Epithelial cell of proximal tubule (primary cell): ENCODE measurements at places on chromosomes 12 and 14. TPM values are rescaled to one million over a fixed set of nuclear protein-coding genes. Genes with fewer than 3 reads are reported as not detected.

The KCNC2 gene
- total RNA-seq: not detected in 2 replicates

The KLHDC1 gene
- total RNA-seq: 0.17 and 0.22 TPM in 2 replicates

DNA sequence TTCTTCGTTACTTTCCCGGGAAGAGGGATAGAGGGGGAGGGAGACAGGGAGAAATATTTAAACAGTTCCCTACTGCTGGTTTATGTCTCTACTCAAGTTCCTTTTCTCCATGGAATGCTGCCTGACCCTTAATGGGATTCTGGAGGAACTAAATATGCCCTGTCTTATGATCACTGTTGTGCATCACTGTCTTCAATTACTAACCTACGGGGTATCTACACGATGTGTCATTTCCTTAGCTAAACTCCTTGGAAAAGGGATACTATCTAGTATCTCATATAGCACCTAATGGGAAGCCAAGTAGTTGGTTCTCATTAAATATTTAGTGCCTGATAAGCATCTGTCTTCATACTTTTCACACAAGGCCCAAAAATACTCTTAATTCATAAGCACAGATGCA, 37.5 kb upstream of the FBLN5 start:
- peak; percentile 76 for DNase-seq

DNA sequence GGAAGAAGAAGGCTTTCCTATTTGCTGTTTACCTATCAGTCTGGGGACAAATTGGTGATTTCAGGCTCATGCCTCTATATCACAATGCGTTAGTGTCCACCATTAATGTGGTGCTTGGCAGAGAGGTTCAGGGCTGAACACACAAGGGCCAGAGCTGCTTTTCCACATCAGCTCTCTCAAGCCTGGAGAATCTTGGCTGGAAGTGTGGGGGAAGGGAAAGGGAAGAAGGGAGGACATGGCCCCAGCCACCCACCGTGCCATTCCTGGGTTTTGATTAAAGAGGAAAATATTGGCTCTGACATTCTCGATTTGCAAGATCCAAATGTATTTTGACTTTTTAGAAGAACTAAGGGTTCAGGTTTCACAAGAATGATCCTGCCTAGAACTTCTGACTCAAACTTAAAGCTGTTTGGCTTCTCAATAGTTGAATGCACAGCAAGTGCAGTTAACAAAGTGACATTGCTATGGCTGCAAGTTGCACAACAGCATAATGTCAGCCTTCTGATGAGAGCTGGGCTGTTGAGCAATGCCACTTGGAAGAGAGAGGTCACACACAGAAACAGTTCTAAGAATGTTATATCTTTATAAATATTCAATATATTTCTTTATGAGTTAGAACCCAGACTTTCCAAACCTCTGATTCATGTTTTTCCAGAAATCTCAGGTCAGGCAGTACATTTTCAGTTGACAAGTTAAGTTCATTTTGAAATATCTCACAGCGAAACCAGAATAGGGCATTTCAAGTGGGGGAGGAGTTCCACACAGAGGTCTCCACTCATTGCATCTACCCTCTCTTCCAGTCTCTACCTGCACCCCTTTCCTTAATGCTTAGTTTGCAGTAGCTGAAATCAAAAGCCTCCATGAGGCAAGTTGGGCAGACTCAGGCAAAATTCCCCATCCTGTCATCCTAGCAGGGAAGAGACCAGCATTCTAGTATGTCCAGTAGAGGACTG, 25.3 kb downstream of the IGF1 start:
- peak; percentile 56 for DNase-seq

DNA sequence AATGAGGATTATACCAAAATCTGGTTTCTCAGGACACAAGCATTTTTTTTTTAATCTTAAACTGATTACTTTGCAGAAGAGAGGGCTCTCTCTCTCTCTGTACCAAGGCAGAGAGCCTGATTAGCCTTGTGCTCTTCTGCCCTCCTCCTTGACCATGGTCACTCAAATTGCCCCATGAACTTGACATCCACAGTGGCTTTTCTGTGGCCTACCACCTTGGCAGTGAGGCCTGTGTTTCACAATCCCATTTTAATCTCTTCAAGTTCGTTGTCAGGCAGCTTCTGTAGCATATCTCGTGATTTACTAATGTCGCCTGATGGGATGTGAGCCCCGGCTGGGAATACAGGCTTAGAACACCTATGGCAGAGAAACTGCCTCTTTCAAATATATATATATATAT, 30.7 kb upstream of the PWP1 start:
- no peak for DNase-seq

DNA sequence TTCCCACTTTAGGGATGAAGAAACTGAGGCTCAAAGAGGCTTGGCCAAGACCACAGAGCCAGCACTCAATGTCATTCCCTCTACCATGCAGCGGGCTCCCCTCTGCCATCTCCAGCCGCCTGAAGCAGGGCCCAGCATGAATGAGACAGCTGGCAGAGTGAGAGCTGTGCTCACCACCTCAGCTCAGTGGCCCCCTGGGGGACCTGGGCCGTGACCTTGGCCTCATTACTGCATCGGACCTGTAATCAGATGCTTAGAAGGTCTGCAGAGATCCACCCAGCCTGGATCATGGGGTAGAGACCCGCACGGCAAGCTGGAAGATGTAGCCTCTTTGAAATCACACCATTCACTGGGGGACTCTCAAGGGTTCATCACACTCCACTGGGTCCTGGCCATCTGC, 22.7 kb upstream of the CORO1C start:
- DNase-seq: no peak

DNA sequence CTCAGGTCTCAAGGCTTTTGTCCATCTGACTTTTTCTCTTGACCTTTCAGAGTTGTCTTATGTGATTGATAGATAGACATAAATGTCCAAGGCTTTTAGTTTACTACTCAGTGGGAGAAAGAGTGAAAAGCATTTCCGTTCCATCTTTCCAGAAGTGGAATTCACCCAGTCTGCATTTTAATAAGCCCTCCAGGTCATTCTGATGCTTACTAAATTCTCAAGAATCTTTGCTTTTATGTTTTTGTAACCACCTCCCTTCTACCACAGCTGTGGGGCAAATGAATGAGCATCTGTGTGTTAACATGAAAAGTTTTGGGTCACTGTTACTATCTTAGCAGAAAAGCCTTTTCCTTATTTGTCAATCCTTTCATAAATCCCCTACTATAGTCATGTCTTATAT, 251.4 kb downstream of the LRIG3 start:
- DNase-seq: no peak

- DNase-seq: no peak
These were observed 58.8 kb downstream of the RTN1 start for GRCh38 chr14:59811815-59812214.

GRCh38 chr12:43098766-43099550, 453.0 kb downstream of the ADAMTS20 start:
- DNase-seq: no peak

DNA sequence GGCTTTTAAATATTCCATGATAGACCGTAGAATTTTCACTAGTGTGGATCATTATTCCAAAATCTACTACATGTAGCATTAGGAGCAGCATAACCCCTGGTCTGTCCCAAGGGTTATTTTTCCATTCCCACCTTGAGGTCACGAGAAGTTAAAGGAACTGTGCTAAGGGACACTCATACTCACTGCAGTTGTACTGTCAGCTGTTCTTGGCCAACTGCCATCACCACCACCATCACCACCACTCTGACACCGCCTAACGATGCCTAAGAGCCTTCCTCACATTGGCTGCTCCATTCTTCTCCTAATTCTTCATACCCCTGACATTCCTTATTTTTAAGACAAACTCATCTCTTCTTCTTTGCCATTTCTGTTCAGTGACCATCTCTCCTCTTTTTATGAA, 13.4 kb upstream of the PTGDR start:
- no peak for DNase-seq

- no peak for DNase-seq
These were observed 15.0 kb downstream of the CEP128 start for GRCh38 chr14:80926397-80927082.

DNA sequence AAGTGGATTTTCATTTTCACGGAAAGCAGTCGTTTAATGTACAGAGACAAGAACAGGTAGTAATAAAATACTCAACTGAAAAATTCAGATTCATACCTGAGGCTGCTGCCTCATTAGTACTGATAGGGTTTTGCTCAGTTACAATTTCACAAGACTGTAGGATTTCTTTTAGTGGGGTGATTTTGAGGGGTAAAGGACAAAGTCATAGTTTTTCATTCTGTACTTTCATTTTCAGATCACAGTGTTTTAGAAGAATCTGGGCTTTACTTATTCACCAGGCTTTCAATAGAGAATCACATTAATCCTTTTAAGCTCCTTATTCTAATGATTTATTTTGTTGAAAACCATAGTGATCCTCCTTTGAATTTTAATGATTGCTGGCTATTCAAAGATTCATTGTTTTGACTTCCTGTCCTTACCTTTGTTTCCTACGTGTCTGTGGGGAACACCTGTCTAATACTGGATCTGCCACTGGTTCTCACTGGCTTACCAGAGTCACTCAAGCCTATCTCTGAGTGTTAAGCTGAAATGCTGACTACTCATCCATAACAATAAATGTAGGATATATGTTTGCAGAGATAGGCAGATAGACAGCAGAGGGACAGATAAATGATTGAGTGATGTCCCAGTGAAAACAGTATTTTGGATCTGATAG, 243.8 kb upstream of the NPAS3 start:
- DNase-seq: no peak

The TC2N gene
- total RNA-seq: 3.0 and 5.1 TPM in 2 replicates

GRCh38 chr12:79547735-79548609, 142.8 kb downstream of the PAWR start:
- DNase-seq: peak; percentile 32

DNA sequence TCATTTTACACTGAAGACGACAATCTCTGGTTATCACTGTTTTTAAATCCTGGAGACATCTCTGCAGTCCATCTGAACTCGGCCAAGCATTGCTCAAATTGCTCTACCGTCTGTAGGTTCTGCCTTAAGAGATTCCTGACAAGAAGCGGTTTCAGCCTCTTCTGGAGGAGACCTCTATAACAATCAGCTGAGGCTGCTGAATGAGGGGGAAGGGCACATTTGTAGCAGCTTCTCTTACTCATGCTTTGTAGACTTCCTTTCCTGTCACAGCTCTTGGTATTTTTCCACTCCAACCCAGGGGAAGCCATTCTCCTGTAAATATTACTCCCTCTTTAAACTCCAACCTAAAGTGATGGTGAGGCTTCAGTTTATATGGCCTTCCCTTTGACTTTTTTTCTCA, 3.0 kb downstream of the ARG2 start:
- no peak for DNase-seq

DNA sequence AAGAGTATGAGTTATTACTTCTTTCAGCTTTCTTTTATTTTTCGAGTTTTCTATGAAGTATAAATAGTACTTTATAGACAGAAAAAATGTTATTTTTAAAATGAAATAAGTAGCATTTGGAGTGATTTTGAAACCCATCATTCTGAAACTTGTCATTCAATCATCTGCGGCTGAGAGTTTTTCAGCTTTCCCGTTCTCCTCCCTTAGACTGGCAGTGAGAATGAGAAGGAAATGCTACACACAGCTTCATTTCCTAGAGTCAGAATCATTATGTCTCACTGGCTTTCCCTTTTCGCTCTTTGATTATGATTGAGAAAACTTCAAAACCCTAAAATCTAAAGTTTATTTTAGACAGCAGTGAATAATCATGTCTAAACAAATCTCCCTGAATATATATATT, 33.7 kb upstream of the GNPNAT1 start:
- DNase-seq: no peak

GRCh38 chr12:106273491-106273890, 25.7 kb upstream of the CKAP4 start:
- DNase-seq: no peak

- no peak for DNase-seq
These were observed 72.3 kb downstream of the ANO2 start for GRCh38 chr12:5872745-5873144.

The CMTM5 gene
- total RNA-seq: not detected in 2 replicates

DNA sequence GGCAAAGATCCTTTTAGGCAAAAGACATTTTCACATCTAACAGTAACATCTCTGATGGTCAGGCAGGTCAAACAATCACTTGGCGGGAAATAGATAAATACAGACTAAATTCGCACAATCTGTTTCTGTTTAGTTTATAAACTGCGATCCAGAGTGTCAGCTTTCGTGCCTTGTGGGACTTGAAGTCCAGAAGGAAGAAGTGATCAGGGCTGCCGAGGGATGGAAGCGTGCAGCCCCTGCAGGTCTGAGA, 245 bp upstream of the BRMS1L start:
- DNase-seq: no peak

The MANSC1 gene
- 10.1 and 10.6 TPM in 2 replicates for total RNA-seq

The TMEM63C gene
- under 0.01 and 0.35 TPM in 2 replicates for total RNA-seq

The ITGA7 gene
- total RNA-seq: 3.8 and 7.7 TPM in 2 replicates

The DHRS4L2 gene
- 13.6 and 14.8 TPM in 2 replicates for total RNA-seq

The GLT8D2 gene
- total RNA-seq: 0.46 and 2.0 TPM in 2 replicates

GRCh38 chr14:52835122-52835903, 43.9 kb upstream of the GNPNAT1 start:
- no peak for DNase-seq

DNA sequence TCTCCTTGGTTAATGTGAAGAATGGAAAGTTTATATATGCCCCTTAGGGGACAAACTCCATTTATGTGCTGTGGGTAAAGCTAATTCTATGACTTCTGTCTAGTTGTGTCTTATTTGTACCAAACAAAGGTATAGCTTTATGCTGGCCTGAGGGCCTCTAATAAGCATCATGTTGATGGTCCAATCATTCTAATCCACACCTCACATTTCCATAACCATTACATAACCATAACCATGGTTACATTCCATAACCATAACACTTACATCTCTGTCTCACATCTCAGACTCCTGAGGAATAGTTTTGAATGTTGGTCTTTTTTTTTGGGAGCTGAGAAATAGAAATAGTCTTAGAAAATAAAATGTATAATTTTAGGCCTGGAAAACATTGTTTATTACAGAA, 1097.1 kb downstream of the FLRT2 start:
- DNase-seq: no peak

DNA sequence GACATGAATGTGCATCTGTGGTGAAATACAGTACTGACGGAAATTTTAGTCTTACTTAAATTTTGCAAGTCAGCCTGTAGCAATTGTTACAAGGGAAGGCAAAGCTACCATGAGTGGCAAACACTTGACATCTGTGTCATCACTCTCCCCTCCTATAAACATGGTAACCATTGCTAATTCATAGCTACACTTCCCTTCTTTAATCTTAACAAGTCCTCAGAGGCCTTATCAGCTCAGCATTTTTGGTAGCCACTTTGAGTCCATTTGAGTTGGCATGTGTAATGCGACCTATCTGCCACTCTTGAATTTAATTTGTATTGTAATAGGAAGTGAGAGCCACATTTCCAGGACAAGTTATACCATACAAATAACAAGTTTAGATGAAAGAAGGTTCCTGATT, 218.1 kb downstream of the RMST start:
- DNase-seq: no peak

The GON7 gene
- 16.7 and 17.4 TPM in 2 replicates for total RNA-seq

- no peak for DNase-seq
These were observed 21.2 kb downstream of the GALNT9 start for GRCh38 chr12:132307976-132308852.

DNA sequence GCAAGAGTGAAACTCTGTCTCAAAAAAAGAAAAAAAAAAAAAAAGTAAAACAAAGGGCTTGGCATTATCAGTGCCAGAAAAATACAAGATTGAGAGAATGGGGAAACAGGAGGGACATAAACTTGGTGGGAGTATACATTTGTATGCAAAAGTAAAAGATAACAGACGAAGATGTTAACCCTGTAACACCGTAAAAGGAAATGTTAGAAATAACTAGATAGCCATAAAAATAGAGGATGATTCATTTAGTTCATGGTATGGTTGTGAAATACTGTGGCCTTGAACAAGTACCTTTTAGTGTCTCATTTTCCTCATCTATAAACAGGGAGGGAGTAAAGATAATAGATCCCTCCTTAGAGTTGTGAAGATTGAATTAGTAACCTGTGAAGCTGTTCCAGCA, 33.3 kb downstream of the ATP2A2 start:
- DNase-seq: no peak

The CRIP2 gene
- total RNA-seq: 101 and 121 TPM in 2 replicates
